ENCODE measurements at places on chromosomes 1 and 21. TPM values are rescaled to one million over a fixed set of nuclear protein-coding genes. Genes with fewer than 3 reads are reported as not detected.

The SPRR2A gene
- not detected for total RNA-seq

The MYOG gene
- total RNA-seq = not detected

The B3GALT2 gene
- not detected for total RNA-seq

The TPM3 gene
- total RNA-seq = 524 TPM

The B3GALNT2 gene
- total RNA-seq = 26.4 TPM

The MAP1LC3C gene
- not detected for total RNA-seq

The TLR5 gene
- 1.2 TPM for total RNA-seq

The PAPPA2 gene
- total RNA-seq = not detected

The FLG gene
- total RNA-seq = not detected

DNA sequence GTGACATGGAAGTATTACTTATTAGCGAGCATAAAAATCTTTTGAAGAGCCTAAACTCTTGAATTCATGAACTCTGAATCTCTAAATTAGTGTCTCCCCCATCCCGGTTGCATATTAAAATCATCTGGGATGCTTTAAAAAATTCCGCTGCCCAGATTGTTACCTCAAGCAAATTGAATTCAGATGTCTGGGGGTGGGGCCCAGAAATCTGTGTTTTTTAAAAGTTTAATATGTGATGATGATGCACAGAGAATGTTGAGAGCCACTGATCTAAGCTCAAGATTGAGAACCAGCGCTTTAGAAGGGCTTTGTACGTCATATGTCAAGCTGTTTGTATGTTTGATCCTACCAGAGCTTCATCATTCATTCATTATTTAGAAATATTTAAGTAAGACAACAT is 446.8 kb downstream of the NUF2 start:
- H3K36me3 ChIP-seq = no peaks in the 10 kb centered on the region
- H3K4me1 ChIP-seq = no peaks in the 10 kb centered on the region
- H3K27ac ChIP-seq = no peak overlapping the region

DNA sequence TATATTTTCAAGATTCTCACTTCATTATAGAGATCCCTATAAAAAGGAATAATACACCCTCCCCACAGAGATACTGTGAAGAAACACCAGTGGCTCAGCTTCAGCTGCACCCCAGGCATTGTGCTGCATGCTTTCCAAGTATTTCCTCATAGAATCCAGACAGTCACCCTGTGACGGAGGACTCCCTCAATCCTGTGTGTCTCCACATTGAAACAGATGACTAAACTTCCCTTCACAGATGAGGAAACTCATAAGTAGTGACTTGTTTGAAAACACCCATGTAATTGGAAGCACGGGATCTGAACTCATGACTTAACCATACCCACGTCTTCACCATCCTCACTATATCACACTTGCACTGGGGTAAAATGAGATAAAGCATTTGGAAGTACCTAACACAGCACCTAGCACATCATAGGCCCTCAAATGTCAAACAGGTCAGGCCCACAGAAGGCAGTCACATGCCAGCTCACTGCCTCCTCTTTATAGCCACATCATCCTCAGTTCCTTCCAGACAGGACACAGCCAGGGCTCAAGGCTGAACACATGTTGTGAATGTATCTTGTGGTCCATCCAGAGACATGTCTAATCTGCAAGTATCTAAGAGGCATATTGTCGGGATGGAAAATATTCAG is 55.2 kb downstream of the GPR161 start:
- H3K4me3 ChIP-seq = no peak overlapping the region
- peaks cover 6% of the 10 kb centered on the region for H3K4me1 ChIP-seq
- no peak overlapping the region for H3K27ac ChIP-seq

- H3K27ac ChIP-seq = peak overlapping the region; percentile 84
- no peaks in the 10 kb centered on the region for H3K27me3 ChIP-seq
- no peak for DNase-seq
- H3K36me3 ChIP-seq = peaks cover 12% of the 10 kb centered on the region
Measured at GRCh38 chr21:45980271-45980670, 1.3 kb upstream of the COL6A1 start.

GRCh38 chr1:8987881-8988617 is 38.2 kb downstream of the SLC2A7 start:
- H3K36me3 ChIP-seq = no peaks in the 10 kb centered on the region
- H3K4me3 ChIP-seq = no peak overlapping the region
- DNase-seq = peak; percentile 64
- H3K27ac ChIP-seq = peak overlapping the region; percentile 95
- no peaks in the 10 kb centered on the region for H3K27me3 ChIP-seq
- peaks cover 31% of the 10 kb centered on the region for H3K4me1 ChIP-seq

- no peaks in the 10 kb centered on the region for H3K27me3 ChIP-seq
- H3K4me1 ChIP-seq = no peaks in the 10 kb centered on the region
- DNase-seq = peak; percentile 55
- H3K27ac ChIP-seq = no peak overlapping the region
- no peak overlapping the region for H3K4me3 ChIP-seq
- H3K36me3 ChIP-seq = no peaks in the 10 kb centered on the region
Measured at GRCh38 chr21:28018741-28019669, 973.7 kb downstream of the LTN1 start.

- DNase-seq = no peak
- H3K36me3 ChIP-seq = no peaks in the 10 kb centered on the region
- H3K4me1 ChIP-seq = peaks cover 7% of the 10 kb centered on the region
- H3K4me3 ChIP-seq = no peak overlapping the region
- no peak overlapping the region for H3K27ac ChIP-seq
Measured at GRCh38 chr1:46098027-46098712, 34.3 kb downstream of the PIK3R3 start.

GRCh38 chr1:33295023-33295422 is 25.9 kb downstream of the A3GALT2 start:
- H3K36me3 ChIP-seq = no peaks in the 10 kb centered on the region
- no peak overlapping the region for H3K27ac ChIP-seq
- no peaks in the 10 kb centered on the region for H3K4me1 ChIP-seq
- no peak overlapping the region for H3K4me3 ChIP-seq
- DNase-seq = no peak

GRCh38 chr1:197285526-197286205 is 17.6 kb downstream of the CRB1 start:
- H3K4me1 ChIP-seq = peaks cover 22% of the 10 kb centered on the region
- no peaks in the 10 kb centered on the region for H3K36me3 ChIP-seq
- peak; percentile 83 for DNase-seq
- no peak overlapping the region for H3K4me3 ChIP-seq
- H3K27ac ChIP-seq = peak overlapping the region; percentile 45

GRCh38 chr1:9473032-9473807 is 66.0 kb upstream of the SLC25A33 start:
- no peaks in the 10 kb centered on the region for H3K27me3 ChIP-seq
- DNase-seq = peak; percentile 90
- H3K27ac ChIP-seq = no peak overlapping the region
- no peak overlapping the region for H3K4me3 ChIP-seq

- no peak for DNase-seq
- no peak overlapping the region for H3K4me3 ChIP-seq
- H3K36me3 ChIP-seq = no peaks in the 10 kb centered on the region
- H3K27ac ChIP-seq = no peak overlapping the region
- H3K4me1 ChIP-seq = peaks cover 13% of the 10 kb centered on the region
- no peaks in the 10 kb centered on the region for H3K27me3 ChIP-seq
Measured at GRCh38 chr1:235735621-235736020, 86.0 kb upstream of the GNG4 start.

GRCh38 chr1:106677181-106677580 is 379.3 kb upstream of the PRMT6 start:
- peak overlapping the region; percentile 90 for H3K27ac ChIP-seq
- DNase-seq = peak; percentile 82
- no peaks in the 10 kb centered on the region for H3K27me3 ChIP-seq
- peaks cover 57% of the 10 kb centered on the region for H3K4me1 ChIP-seq

DNA sequence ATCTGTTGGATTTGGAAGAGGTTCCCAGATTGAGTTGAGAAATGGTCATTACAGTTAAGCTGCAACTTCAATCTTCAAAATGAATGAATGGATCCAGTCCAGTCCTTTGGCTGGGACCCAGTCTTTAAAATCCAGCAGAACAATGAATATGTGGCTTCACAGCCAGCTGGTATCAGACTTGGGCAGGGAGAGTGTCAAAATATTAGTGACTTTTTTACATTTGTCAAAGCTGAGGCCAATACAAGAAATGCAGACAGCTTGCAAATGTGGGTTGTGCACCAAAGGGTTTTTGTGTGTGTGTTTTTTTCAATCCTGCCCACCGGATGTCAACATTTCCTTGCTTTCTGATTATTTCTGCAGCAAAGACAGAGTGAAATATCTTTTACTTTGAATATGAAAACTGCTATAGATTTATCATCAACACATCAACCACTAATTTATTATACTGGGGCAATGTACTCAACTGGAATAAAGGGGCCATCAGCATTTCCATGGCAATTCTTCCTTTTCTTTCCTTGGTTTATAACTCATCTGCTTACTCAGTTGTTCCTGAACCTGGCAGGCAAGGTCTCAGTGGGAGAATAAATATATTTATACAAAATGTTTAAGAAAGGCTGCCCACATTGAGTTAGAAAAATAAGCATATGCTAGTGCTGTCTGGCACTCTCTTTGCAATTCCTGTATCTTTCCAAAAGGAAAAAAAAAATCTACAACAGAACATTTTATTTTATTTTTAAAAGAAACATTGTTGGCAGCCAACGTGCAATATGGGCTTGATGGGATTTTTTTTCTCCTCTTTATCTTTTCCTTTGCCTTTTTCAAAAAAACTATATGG is 491.6 kb upstream of the C1orf87 start:
- peaks cover 17% of the 10 kb centered on the region for H3K4me1 ChIP-seq
- H3K27me3 ChIP-seq = no peaks in the 10 kb centered on the region
- H3K27ac ChIP-seq = no peak overlapping the region
- no peak for DNase-seq
- no peaks in the 10 kb centered on the region for H3K36me3 ChIP-seq

- H3K36me3 ChIP-seq = no peaks in the 10 kb centered on the region
- H3K4me3 ChIP-seq = no peak overlapping the region
- no peak overlapping the region for H3K27ac ChIP-seq
- DNase-seq = peak; percentile 33
Measured at GRCh38 chr1:54275349-54275748, 75.4 kb downstream of the MRPL37 start.

DNA sequence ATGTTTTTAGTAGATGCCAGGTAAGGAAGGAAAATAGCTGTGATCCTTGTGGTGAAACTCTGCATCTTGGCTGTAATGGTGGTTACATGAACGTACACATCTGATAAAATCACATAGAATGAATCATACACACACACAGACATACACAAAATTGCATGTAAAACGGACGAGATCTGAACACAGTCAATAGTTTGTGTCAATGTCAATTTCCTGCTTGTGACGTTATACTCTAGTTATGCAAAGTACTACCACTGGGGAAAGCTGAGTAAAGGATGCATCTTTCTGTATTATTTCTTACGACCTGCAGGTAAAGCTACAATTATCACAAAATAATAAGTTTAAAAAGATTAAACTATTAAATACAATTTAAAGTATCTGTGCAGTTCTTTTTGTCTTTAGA is 493.7 kb upstream of the ZP4 start:
- H3K4me1 ChIP-seq = no peaks in the 10 kb centered on the region
- no peak overlapping the region for H3K4me3 ChIP-seq
- DNase-seq = peak; percentile 34
- H3K27ac ChIP-seq = no peak overlapping the region
- H3K27me3 ChIP-seq = no peaks in the 10 kb centered on the region
- H3K36me3 ChIP-seq = no peaks in the 10 kb centered on the region

DNA sequence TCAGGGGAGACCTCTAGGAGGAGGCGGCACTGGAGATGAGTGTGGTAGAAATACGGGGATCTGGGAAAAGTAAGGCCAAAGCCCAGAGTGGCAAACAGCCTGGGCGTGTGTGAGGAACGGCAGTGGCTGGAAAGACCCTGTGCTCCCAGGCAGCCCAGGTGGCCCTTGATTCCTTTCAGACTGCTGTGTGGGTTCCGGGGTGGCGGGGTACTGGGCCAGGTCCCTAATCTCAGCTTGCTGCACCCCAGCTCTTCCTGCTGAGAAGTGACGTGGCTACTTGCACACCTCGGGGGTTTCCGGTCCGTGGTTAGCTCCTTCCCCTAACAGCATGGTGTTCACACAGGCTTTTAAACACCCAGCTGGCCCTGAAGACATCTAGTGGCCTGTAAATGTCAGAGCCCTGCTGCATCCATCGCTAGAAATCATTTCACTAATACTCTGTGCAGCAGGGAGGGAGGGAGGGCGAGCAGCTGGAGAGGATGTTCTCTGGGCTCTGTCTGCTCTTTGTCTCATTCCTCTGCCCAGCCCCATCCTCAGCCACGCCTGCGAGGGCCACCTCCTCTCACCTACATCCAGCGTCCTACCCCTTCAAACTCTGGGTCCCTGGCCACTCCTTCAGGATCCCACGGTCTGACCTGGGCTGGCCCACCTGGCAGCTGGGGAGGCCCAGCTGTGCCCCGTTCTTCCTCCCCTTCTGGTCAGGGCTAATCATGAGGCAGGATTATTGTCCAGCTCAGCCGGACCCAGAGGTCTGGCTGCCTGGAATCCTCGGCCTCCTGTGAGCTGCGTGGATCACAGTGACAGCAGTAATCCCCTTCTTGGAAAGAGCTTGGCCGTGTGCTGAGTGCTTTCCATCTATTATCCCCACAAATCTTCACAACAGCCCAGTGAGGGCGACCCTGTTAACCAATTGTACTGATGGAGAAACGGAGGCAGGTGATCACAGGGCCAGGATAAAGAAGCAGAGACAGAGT is 7.2 kb downstream of the ZDHHC18 start:
- DNase-seq = no peak
- H3K4me3 ChIP-seq = no peak overlapping the region
- H3K4me1 ChIP-seq = peaks cover 15% of the 10 kb centered on the region
- H3K36me3 ChIP-seq = peaks cover 30% of the 10 kb centered on the region

DNA sequence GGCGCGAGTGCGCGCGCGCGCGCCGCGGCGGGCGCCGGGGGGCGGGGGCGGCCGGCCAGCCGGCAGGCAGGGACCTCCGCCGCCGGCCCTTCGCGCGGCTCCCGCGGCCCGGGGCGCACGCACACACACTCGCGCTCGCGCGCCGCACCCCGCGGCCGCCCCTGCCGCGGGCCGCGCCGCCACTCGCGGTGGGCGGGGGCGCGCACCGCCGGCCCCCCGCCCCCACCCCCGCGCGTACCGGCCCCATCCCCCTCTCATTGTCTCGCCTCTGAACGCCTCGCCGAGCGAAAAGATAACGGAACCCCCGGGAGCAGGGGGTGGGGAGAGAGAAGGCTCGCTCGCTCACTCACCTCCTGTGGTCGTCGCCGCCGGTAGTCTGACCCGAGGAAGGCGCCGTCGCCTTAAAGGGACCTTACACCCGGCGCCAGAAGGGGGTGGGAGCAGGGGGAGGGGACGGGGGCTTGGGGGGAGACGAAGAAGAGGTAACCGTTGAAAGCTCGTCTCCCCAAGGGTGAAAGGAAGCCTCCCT is 428 bp downstream of the POGZ start:
- peaks cover 12% of the 10 kb centered on the region for H3K4me1 ChIP-seq
- peak overlapping the region; percentile 65 for H3K4me3 ChIP-seq
- peaks cover 3% of the 10 kb centered on the region for H3K36me3 ChIP-seq
- peak; percentile 69 for DNase-seq

DNA sequence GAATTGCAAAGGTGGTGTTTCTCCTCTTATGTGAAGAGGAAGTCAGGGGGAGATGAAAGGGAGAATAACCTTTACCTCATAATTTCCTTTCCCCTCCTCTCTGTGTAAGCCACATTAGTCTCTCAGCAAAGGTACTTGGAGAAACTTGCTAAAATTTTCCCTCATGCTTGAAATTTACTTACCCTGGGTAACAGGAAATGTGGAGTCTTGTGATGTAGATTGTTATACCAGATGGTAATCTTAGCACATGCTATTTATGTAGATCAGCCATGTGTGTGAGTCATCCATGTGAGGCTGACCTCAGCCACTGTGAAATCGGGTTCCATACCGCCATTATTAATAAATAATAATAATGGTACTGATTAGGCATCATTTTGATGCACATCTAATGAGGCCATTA is 128.4 kb downstream of the TGFB2 start:
- no peaks in the 10 kb centered on the region for H3K36me3 ChIP-seq
- H3K27me3 ChIP-seq = no peaks in the 10 kb centered on the region
- H3K4me1 ChIP-seq = peaks cover 28% of the 10 kb centered on the region
- no peak for DNase-seq
- no peak overlapping the region for H3K4me3 ChIP-seq
